ENCODE measurements at places on chromosomes 1 and 21. TPM values are rescaled to one million over a fixed set of nuclear protein-coding genes. Genes with fewer than 3 reads are reported as not detected.

DNA sequence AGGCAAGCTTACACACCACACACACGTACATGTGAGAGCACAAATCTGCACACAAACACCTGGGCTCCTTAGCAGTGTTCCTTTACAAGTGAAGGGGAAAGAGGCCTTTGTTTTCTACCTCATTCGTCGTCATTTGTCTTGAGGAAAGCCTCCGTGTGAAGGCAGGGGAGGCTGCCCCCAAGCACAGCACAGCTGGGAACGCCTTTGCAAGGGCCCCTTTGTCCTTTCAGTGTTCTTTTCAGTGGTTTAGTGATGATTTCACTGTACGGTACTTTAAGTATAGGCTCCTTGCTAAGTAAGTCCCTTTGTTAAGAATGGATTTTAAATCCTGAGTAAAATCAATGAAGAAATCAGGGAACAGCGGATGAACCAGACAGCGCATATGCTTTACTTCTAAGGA is 94.1 kb downstream of the PGBD5 start:
- no peak for DNase-seq

GRCh38 chr1:107795441-107795840 is 169.5 kb downstream of the VAV3 start:
- DNase-seq, result no peak

- DNase-seq, result no peak
These were observed 25.7 kb downstream of the TENT5C start for GRCh38 chr1:117631359-117632160.

- no peak for DNase-seq
These were observed 118.3 kb upstream of the COL6A1 start for GRCh38 chr21:45863267-45863666.

- DNase-seq, result no peak
These were observed 222.0 kb downstream of the SDCCAG8 start for GRCh38 chr1:243477731-243478290.

- peak; percentile 48 for DNase-seq
These were observed 642 bp downstream of the SLC30A7 start for GRCh38 chr1:100896481-100896982.

DNA sequence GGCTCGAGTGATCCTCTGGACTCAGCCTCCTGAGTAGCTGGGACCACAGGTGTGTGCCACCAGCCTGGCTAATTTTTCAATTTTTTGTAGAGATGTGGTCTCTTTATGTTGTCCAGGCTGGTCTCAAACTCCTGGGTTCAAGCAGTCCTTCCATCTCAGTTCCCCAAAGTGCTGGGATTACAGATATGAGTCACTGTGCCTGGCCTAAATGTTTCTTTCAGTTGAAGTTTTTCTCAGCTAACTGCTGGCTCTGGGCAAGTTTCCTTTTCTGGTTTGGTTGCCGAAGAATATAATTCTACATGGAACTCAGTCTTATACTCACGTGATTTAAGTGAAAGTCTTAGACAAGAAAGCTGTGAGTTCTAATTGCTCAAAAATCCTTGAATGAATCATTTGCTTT is 57.0 kb downstream of the SASS6 start:
- no peak for DNase-seq

DNA sequence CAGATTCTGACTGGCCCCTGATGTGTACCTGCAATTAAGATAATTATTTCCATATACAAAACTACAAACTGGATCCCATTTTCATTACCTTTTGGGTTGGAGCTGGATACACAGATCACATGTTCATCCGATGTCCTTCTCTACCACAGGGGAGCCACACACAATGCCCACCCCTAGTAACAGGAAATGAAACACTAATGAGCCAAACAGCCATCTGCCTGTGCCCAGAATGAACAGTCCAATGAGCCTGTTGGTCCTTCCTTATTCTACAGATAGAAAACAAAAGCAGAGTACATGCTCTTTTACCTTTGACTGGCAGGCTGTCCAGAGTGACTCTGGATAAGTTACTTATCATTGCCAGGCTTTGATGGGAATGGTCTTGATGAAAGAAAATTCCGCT is 68.6 kb downstream of the SIPA1L2 start:
- DNase-seq, result no peak

DNA sequence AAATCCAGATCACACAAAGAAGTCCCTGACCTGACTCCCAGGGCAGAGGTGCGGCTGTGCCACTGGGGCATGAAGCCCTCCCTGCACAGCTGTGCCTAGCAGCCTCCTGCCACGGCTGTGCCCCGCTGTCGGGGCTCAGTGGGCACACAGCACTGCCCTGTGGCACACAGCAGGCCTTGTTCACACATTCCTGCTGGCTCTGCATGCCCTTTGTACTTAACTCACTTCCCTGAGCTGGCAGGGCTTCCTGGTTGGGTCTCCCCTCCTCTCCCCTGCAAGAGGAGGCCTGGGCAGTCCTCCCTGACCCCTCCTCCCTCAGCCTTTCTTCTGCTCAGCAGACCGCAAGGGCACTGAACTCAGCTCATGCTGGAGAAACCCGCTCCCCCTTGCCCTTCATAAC is 14.8 kb downstream of the LHX4 start:
- no peak for DNase-seq

GRCh38 chr1:218171302-218171893 is 113.7 kb upstream of the RRP15 start:
- DNase-seq, result peak; percentile 48

DNA sequence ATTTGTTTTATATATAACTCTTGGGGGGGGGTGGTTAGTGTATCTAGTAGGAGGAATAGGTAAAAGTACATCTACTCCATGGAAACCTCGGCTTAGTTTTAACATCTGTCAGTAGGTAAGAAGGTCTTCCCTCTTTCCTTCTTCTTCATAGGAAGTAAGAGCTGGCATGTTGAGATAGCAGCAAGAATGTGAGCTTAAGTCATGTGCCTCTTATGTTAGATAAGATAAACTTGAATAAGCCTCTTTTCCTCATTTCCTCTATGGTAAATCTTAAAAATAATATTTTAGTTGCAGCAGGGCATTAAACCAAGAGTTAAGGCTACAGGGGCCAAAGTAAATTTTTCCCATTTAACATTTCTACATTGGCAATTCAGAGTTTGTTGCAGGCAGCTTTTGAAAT is 100.4 kb downstream of the MAP3K21 start:
- DNase-seq, result no peak

GRCh38 chr21:39422527-39423241 is 22.9 kb downstream of the LCA5L start:
- DNase-seq, result no peak

- peak; percentile 47 for DNase-seq
These were observed 6.9 kb upstream of the S100A2 start for GRCh38 chr1:153572569-153573015.

DNA sequence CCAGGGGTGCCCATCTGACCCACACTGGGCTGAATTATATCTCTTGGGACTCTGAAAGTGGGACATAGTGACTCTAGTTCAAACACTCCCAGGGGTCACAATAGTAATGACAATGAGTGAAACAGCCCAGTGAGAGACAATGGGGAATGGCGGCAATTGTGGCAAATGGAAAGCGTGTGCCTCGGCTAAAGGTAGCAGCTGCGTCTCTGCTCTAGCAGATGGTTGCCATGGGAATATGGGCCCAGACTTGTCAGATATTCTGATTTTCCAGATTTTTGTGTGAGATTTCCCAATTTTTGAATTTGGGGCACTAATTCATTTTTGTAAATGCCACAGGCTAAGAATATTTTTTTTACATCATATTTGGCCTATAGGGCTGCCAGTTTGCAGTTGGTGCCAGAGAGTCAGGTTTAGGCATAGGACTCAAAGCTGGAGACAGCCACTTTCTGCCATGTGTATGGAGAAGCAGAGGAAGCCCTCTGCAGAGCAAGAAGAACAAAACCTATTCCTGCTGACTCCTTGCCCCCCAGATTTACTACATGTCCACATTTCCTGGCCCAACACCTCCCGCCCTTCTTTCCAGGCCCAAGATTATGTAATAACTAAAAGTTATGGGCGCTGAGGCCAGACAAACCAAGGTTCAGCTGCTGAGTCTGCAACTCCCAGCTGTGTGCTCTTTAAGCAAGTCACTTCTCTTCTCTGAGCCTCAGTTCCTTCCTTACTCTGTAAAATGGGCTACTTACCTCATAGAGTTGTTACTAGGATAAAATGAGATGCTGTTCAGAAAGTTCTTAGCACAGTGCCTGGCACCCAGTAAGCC is 21.6 kb upstream of the PTP4A2 start:
- no peak for DNase-seq

- no peak for DNase-seq
These were observed 693.1 kb downstream of the RWDD3 start for GRCh38 chr1:95927061-95927460.

DNA sequence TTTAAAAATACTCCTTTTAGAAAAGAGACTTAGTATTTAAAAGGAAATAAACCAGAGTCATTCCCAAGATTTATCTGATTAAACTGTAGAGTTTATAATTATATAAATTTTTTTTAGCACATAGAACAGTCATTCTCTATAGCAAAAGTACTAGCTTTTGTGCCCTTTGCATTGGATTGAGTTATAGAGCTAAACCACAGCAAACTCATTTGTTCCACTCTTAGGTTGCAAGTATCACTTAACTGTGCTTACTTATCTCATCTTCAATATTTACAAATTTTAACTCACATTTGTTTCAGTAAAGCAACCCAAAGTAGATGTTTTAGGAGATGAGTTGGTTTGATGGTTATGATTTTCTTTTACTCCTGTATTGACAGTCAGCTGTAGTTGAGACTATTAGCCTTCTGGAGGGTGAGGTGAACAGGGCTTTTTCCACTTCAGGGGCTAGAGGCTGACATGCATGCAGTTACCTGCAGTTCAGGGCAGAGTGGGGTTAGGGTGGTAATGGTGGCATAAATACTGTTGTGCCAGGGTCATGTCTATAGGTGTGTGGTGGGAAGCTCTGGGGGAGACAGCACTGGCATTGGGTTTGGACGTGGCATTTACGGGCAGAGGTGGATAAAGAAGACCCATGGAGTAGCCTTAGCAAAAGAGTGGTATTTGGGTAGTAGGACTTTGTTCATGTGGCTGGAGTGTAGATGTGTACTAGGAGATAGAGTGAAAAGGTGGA is 42.1 kb downstream of the DYRK1A start:
- no peak for DNase-seq

DNA sequence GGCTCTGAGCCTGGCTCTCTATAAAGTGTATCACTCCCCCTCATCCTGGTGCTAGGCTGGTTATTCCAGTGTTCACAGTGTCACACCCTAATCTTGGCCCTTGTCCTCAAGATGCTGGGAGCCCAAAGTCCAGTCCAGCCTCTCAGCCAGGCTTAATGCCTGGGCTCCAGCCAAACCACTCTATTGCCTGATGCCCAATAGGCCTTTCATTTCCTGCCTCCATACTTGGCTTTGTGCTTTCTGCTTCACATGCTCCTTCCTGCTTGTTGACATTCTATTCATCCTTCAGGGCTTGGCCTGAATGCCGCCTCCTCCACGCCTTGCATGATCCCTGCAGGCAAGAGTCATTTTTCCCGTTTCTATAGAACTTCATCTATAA is 1.7 kb downstream of the KLHDC8A start:
- DNase-seq, result no peak

DNA sequence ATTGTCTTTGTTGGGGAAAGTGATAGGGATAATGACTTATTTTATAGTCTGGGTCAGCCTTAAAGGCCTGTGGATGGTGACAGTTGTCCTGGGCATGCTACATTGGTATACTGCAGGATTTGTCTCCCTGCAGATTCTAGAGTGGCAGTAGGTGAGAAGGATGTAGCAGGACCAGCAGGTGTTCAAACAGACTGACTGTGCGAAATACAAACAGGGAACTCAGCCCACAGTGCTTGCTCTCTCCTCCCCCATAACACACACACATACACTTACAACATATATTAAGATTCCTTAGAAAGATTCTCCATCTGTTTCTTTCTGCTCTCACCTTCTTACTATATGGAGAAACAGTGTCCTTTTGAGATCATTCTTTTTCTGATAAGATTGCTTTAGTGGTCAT is 6.9 kb downstream of the PDE4B start:
- no peak for DNase-seq

GRCh38 chr21:45120975-45121374 is 46.6 kb downstream of the ADARB1 start:
- DNase-seq, result no peak

DNA sequence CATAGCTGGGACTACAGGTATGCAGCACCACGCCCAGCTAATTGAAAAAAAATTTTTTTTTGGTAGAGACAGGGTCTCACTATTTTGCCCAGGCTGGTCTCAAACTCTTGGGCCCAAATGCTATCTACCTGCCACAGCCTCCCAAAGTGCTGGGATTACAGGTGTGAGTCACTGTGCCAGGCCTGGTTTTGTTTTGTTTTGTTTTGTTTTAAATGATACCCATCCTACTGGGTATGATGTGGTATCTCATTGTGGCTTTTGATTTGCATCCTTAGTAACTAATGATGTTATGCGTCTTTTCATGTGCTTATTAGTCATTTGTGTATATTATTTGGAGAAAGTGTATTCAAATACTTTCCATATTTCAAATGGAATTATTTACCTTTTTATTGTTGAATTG is 142.3 kb downstream of the VPS13D start:
- DNase-seq, result no peak

- peak; percentile 98 for DNase-seq
These were observed at the start of gene TMEM183A for GRCh38 chr1:203006948-203007871. TSS of gene TMEM183A (plus strand) at chr1:203007374. CDS start at chr1:203007466, 92 bp downstream.

DNA sequence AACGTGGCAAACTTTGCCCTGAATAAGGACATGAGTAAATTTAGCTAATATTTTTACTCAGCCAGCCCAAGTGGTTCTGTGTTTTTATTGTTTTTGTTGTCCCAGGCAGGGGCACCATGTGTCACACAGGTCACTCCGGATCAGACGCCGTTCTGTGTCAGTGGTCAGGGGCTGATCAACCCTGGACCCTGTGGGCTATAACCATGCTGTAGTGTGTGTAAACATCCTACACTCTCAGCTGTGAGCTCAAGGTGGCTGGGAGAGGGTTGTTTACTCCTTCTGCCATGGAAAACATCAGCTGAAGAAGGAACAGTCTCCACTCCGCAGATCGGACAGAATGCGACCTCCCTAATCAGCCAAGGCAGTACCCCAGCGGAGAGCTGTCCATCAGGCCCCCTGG is 26.5 kb upstream of the KCNQ4 start:
- DNase-seq, result no peak

- no peak for DNase-seq
These were observed 1.9 kb upstream of the PADI2 start for GRCh38 chr1:17120962-17121837.

- no peak for DNase-seq
These were observed 335.7 kb upstream of the SNX7 start for GRCh38 chr1:98325646-98326440.

- DNase-seq, result no peak
These were observed 5.7 kb downstream of the RSPO1 start for GRCh38 chr1:37629008-37629407.

ZBTB8A gene
- polyA plus RNA-seq, result 10.6 TPM

BROX gene
- 20.7 TPM for polyA plus RNA-seq

IL10 gene
- 0.41 TPM for polyA plus RNA-seq

MLLT11 gene
- 8.1 TPM for polyA plus RNA-seq

NBPF20 gene
- 3.7 TPM for polyA plus RNA-seq

RXRG gene
- polyA plus RNA-seq, result 55.6 TPM

Data from muscle of arm (tissue), 14 donors.